ENCODE measurements at places on chromosomes 5 and 9.

GRCh38 chr9:71719562-71719961 is 48.8 kb downstream of the CEMIP2 start:
- ATAC-seq: no peak

DNA sequence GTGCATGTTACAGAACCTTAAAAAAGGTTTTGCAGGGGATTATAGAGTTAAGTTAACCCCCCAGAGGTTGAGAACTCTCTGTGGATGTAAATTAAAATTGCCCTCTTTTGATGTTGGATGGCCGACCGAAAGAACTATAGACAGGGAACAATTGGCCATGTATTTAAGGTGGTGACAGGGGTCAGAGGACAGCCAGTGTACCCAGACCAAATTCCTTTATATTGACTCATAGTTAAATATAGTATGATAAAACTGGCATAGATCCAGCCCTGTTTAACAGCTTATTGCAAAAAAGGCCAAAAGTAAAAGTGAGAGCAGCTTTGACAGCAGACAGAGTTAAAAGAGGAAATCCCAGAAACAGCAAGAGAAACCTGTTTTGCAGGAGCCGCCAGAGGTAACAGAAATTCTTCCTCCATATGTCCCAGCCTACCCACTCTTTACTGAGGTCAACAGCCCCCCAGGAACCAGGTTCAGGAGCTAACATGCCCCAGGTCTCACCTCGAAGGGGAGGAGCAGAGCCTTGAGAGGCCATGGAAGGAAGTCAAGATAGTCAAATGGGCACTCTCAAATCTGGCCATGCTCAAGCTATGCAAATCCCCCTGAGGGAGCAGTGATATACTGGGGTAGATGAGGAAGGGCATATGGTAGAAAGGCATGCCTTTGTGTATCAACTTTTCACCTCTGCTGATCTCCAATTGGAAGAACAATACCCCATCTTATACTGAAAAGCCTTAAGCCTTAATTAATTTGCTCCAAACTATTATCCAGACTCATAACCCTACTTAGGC is 156.4 kb upstream of the COX7C start:
- no peak for ATAC-seq

DNA sequence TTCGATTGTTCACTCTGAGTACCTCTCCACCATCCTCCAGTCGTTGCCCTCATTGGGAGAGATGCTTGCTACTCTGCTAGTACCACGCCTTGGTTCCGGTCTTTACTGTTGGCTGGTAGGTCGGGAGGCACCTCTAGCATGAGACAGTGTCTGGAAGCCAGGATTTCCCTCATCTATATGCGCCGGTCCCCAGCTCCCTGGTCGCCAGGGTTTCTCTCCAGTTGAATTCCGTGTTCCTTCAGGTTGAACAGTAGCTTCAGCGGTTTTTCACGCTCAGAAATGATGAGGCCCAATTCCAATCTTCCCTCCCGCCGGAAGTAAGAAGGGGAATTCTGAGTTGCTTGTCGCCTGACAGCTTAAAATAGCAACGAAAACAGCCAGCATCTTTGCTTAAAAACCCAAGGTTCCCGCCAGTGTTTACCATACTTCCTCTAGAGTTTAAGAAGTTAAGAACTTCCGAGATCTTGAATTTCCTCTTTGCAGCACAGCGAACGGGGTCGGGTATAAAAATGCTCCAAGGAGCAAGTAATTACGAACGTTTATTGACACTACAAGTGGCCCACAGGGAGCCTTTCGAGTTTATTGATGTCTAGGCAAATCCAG is 1.3 kb upstream of the ST8SIA4 start:
- ATAC-seq: no peak

DNA sequence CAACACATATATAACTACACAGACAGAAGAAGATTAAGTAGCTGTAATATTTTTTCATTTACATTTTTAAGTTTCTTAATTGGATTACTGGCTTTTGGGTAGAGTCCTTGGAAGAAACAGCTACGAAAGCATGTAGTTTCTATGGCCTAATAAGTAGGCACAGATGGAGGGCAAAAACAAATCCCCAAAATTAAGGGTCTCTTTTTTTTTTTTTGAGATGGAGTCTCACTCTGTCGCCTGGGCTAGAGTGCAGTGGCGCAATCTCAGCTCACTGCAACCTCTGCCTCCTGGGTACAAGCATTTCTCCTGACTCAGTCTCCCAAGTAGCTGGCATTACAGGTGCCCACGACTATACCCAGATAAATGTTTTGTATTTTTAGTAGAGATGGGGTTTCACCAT is 27.1 kb upstream of the MTMR12 start:
- no peak for ATAC-seq

DNA sequence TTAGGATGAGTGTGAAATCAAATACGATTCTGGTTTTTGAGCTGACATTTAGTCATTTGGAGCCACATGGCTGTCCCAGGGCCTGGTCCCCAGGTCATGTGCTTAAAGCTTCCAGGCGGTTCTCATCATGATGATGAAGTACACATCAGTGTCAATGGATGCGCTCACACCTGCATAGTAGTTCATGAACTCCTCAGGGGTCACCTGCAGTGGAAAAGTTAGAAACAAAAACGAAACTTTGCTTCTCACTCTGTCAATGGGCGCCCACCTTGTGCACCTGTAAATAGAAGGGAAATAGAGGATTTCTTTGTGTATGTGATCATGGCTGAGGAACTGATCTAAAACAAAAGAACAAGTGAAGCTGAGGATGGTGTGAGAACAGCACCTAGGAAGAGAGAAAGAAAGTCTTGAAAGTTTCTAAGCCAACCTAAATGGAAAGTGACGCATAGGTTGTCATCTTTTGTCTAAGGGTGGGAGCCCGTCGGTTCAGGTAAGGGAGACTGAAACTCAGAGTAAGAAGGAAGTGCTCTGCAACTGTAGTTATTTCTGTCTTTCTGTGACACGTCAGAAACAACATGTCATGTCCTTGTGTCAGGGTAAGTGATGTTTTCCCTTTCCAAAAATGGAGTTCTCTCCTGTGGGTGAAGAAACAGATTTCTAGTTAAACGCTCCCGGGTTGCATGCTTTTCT is 33.8 kb downstream of the CAPSL start:
- ATAC-seq: no peak

DNA sequence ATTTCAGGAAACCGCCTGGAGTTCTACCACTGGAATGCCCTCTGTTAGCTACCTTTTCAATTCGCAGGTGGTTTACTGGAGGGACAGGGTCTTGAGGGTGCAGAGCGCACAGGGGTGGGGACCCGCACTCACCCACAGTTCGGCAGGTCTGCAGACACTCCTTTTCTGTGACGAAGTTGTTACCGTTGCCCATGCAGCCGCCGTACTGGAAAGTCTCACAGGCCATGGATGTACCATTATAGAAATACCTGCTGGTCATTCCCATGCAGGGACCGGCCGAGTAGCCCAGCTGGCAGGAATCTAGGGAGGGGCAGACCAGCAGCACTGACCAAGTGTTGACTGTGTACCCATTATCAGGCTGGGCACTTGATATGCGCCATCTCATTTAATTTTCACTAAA is 16.8 kb downstream of the AMBP start:
- ATAC-seq: no peak

GRCh38 chr5:60354311-60354710 is 345.7 kb downstream of the DEPDC1B start:
- ATAC-seq: no peak

GRCh38 chr9:107249665-107250285 is 33.3 kb upstream of the RAD23B start:
- ATAC-seq: no peak

GRCh38 chr5:149239917-149240316 is 31.7 kb upstream of the AFAP1L1 start:
- ATAC-seq: no peak

DNA sequence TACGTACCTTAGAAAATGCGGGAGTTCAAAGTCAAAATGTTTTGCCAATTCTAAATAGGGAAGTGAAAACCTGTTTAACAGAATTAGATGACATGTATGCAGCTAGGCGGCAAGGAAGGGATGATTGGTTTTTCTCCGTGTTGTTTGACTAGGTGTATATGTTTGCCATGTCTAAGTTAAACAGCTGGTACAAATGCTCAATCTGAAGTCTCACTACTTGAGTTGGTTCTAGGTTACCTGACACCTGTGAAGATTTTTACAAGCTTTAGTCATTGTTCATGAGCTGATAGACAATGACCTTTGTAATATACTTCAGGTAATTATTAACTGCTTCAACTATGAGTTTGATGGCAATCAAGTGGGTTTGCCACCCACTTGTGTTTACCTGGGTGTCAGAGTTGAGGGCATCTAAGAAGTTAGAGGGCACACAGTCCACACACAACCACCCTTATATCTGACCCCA is 74.3 kb downstream of the SLC44A1 start:
- no peak for ATAC-seq

DNA sequence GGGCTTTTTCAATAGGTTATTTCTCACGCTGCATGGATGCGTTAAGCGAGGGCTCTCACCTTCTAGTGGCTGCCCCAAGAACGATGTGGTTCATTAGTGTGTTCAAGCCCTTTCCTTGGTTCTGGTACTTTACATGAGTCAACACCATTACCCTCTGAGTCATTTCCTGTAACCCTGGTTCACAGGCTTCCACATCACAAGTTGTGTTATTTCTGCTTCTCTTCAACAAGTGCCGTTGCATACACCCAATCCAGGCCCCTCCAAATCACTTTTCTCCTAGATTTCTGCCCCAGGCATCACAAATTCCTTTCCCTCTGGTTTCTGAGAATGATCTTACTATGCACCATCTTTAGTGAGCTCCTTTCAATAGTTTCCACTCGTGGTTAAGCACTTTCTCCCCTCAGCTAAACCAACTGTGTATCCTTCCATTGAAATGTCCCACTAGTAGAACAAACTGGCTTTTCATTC is 69.5 kb upstream of the RAD23B start:
- peak; percentile 73 for ATAC-seq

- ATAC-seq: no peak
Observed at GRCh38 chr9:130763331-130764171, 70.0 kb downstream of the EXOSC2 start.

DNA sequence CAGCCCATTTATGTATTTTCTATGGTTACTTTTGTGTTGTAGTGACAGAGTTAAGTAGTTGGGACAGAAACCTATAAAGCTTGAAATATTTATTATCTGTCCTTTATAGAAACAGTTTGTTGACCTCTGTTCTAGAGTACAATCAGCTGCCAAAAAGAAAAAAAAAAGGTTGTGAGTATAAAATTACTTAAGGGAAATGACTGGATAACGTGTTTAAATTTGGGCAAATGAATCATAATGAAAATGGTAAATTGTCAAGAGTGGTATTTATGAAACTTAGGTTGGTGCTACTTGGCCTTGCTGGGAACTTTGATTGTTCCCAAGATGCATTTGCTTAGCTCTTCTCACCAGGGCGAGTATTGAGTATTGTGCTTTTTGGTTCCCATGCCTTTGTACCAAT is 70.2 kb upstream of the IL6ST start:
- no peak for ATAC-seq

DNA sequence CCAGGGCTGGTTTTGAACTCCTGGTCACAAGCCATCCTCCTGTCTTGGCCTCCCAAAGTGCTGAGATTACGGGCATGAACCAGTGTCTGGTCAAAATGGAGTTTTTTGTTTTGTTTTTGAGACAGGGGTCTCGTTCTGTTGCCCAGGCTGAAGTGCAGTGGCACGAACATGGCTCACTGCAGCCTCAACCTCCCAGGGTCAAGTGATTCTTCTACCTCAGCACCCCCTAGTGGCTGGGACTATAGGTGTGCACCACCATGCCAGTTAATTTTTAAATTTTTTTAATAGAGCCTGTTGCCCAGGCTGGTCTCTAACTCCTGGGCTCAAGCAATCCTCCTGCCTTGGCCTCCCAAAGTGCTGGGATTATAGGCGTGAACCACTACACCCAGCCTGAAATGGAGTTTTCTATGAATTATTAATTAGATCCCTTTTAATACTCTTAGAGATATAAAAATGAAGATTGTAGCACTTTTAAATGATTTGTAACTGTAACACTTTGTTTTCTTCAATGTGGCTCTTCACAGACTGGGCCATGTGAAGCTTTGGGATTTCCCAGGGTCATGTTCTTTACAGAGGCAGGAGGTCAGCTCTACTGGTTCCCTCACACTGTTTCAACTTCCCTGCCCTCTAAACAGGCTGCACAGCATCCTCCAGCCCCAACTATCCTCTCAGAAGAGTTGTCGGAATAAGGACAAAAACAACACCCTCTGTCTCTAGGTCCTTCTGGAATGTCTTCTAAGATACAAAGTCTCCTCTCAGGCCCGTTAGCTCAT is 32.7 kb upstream of the SPARC start:
- no peak for ATAC-seq

DNA sequence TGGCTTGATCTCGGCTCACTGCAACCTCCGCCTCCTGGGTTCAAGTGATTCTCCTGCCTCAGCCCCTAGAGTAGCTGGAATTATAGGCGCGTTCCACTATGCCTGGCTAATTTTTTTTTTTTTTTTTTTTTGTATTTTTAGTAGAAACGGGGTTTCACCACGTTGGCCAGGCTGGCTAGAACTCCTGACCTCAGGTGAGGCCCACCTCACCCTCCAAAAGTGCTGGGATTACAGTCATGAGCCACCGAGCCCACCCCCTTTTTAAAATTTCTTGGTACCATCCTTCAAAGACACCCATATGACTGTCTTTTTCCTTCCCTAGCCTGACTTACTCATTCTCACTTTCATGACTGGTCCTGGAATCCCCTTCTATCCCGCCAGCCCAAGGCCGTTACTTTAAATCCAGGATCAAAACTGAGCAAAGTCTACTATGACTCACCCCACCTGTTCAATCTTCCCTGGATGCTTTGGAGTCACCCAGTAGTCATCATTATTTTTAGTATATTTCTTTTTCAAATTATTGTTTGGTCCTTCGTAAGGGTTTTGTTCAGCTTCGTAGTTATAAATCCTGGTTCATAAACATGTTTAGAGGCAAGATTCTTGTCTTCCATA is 1.2 kb upstream of the TBCA start:
- no peak for ATAC-seq

GRCh38 chr5:132750471-132751230 is 3.4 kb downstream of the CCNI2 start:
- ATAC-seq: no peak

- no peak for ATAC-seq
Observed at GRCh38 chr9:89449261-89449671, 48.6 kb downstream of the SEMA4D start.

DNA sequence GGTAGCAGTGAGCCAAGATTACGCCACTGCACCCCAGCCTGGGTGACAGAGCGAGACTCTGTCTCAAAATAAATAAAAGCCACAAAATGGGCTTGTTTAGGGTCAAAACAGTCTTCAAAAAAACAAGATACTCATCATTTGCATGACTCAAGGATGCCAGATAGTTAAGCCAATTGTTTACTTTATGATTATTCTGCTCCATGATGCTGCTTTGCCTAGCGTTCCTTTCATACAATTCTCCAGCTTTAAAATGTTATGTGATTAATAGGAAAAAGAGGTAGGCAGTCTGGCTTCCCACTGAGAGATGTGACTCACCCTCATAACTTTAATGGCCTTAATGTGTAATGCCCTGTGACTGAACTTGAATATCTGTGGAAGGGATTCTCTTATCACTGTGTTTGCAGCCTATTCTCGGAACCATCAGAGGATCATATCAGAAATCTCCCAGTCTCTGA is 364.6 kb upstream of the TRPC7 start:
- peak; percentile 81 for ATAC-seq
